ENCODE measurements at places on chromosomes 16 and 17.

DNA sequence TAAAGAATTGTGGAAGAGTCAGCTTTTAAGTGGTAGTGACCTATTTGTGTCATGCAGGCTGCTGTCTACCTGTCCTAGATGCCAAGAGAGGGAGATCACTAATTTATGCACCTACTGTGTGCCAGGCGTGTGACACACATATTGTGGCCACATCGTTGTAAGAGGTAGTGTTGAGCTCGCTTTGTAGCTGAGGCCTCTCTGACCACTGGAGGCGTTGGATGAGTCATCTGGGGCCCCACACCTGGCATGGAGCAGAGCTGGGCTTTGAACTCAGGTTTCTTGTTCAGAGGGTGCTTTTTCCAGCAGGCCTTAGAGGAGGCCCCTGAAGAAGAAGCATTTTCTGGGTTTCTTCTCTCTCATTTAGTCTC, 52.3 kb upstream of the LGALS9 start:
- no peak for DNase-seq

GRCh38 chr17:1087381-1088241, 90.7 kb downstream of the TIMM22 start:
- peak; percentile 90 for DNase-seq

GRCh38 chr16:20336955-20337354, 9.6 kb upstream of the GP2 start:
- DNase-seq: no peak

DNA sequence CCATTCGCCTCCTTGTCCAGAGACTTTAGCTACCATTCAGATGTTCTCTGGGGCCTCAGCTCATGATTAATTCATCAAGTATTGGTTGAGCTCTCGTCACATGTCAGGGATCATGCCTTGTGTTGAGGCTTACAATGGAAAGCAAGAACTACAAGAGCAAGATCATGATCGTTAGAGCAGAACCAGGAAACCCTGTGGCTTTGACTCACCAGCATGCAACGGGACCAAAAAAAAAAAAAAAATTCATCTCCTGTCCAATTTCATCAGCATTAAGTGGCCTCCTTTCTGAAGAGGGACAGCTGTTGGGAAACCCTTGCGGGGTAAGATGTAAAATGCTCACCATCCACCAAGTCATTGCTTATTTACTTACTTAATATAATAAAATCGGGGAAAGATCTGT, 12.1 kb upstream of the USP10 start:
- no peak for DNase-seq

DNA sequence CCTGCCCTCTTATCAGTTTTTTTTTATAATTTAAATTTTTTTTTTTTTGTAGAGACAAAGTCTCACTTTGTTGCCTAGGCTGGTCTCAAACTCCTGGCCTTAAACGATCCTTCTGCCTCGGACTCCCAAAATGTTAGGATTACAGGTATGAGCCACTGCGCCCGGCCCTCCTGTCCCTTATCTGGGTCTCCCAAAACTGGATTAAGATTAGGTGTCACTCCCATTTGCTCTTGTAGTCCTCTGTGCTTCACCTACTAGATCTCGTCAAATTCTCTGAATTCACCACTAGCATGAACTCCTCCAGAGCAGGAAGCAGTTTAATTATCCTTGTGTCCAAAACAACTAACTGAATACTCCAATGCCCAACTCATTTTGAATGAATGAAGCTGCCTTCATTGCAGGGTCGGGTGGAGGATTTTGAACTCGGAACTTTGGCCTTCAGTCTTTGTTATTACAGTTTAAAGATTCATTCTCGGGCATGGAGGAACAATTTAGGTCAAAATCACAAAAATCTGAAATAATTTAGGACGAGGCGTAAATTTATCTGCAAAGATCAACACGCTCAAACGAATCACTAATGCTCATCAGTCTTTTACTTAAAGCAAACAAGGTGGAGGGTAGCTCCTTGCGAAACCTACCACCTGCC, 802 bp upstream of the ATXN2L start:
- DNase-seq: peak; percentile 55

GRCh38 chr17:4477255-4477791, 21.4 kb upstream of the SPNS2 start:
- DNase-seq: no peak

DNA sequence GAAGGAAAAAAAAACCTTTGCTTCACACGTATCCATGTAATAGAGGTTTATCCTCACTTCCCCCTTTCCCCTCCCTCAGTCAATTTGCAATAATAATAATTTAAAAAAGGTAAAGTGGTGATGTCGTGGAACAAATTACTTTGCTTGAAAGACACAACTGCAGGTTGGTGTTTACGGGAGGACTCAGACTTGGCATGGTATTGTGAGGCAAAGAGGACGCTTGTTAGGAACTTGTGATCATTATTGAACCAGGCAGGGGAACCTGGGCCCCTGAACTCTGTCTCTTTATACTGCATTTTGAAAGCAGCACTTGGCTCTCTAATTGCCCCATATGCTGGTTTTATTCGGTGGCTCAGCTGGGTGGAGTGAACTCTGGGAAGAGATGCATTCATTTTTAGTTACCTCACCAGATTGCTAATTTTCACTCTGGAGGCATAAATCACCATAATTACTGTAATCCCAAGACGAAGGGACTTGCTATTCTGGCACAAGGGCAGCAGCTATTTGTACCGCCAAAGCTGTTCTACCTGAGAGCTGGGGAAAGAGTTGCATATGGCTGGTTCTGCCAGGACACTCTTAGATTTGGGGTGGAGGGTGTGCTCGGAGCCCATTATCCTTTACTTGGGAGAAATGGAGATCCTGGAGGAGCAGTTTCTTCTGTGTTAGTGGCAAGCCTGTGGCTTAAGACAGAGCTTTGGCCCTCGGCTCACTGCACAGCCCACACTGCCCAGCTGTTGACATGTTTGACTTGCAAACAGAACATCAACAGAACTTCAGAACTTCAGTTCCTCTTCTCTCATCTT, 5.7 kb upstream of the DHX8 start:
- no peak for DNase-seq

DNA sequence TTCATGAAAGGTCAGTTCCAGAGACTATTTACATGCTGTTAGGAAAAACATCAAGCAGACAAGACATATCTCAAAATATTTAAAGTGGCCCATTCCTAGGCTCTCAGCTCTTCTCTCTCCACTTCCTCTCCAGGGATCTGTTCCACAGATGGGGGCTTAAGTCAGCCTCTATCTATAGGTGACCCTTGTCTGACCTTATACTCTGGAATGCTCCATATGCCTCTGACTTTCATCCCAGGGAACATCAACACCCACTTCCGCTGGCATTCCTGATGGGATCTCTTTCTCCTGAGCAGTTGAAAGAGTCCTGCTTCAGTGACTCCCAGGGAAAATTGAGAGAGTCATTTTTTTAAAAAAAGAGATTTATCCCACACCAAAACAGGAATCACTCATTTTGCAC, 11.5 kb upstream of the WIPI1 start:
- DNase-seq: no peak
